ENCODE measurements at places on chromosomes 3 and 15. TPM values are rescaled to one million over a fixed set of nuclear protein-coding genes. Genes with fewer than 3 reads are reported as not detected.

The SLC12A1 gene
- total RNA-seq, result not detected

The SST gene
- total RNA-seq, result 52.5 TPM

The IGF2BP2 gene
- 187 TPM for total RNA-seq

The SEMA3F gene
- 23.6 TPM for total RNA-seq

The PARP15 gene
- total RNA-seq, result 0.55 TPM

The GPR62 gene
- total RNA-seq, result 0.12 TPM

The HGD gene
- 11.9 TPM for total RNA-seq

The EPHA6 gene
- total RNA-seq, result 17.3 TPM

The RTP3 gene
- total RNA-seq, result not detected

The GNAT1 gene
- total RNA-seq, result 0.91 TPM

The CRYGS gene
- total RNA-seq, result 3.9 TPM
